ENCODE measurements at places on chromosomes 4 and X.

GRCh38 chr4:35464964-35465528, 779.3 kb downstream of the ARAP2 start:
- DNase-seq, result no peak

GRCh38 chr4:35461931-35462659, 782.2 kb downstream of the ARAP2 start:
- DNase-seq, result no peak

- no peak for DNase-seq
Observed at GRCh38 chrX:76893930-76894329, 466.4 kb downstream of the MAGEE1 start.

GRCh38 chr4:85039526-85039925, 73.0 kb upstream of the WDFY3 start:
- DNase-seq, result no peak

- DNase-seq, result no peak
Observed at GRCh38 chr4:14908635-14909034, 93.6 kb upstream of the CPEB2 start.

GRCh38 chrX:68720851-68721250, 73.4 kb downstream of the STARD8 start:
- DNase-seq, result no peak

DNA sequence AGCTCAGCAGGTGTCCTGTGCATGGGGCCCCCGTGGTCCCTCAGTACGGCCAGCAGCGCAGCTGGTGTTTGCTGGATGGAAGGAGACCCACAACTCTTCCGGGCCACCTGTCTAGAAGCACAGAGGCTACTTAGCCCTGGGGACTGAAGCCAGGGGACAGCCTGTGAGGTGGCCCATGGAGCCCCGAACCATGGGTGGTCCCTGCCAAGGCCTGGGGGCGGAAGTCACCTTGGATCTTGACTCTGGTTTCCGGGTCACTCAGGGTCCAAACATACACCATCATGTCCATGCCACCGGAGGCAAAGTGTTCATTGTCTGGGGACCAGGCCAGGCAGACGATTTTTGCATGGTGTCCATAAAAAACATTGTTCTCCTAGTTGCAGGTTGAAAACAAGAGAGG, 39.5 kb downstream of the WDR1 start:
- DNase-seq, result no peak

GRCh38 chr4:24303926-24304325, 280.4 kb downstream of the DHX15 start:
- no peak for DNase-seq

- DNase-seq, result no peak
Observed at GRCh38 chr4:10872833-10873517, 188.4 kb upstream of the CLNK start.

- no peak for DNase-seq
Observed at GRCh38 chrX:125205133-125205917, 114.3 kb upstream of the TEX13C start.

GRCh38 chr4:27684610-27685011, 824.0 kb downstream of the STIM2 start:
- no peak for DNase-seq

- no peak for DNase-seq
Observed at GRCh38 chrX:85592980-85593379, 213.5 kb upstream of the POF1B start.

All from CD4-positive, alpha-beta T cell treated with Interleukin-6 at 100 ng/mL for 8 hours (primary cell).